ENCODE measurements at places on chromosomes 5 and 9.

DNA sequence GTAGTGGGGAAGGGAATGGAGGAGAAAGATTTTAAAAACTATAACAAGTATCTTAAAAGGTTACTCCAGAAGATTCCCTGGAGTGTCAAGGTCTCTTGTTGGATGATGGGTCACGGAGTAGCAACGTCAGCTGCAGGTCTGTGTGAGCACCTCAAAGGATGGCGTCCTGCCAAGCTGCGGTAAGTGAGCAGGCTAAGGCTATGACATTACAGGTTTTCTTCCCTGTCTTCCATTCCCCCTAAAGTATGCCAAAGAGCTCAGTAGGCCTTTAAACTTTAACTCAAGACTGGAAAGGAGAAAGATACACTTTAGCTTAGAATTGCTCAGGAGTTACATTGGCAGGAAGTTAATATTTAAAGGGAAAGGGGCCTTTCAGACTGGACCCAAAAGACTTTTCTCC, 17.5 kb downstream of the SPOCK1 start:
- no peak for DNase-seq

DNA sequence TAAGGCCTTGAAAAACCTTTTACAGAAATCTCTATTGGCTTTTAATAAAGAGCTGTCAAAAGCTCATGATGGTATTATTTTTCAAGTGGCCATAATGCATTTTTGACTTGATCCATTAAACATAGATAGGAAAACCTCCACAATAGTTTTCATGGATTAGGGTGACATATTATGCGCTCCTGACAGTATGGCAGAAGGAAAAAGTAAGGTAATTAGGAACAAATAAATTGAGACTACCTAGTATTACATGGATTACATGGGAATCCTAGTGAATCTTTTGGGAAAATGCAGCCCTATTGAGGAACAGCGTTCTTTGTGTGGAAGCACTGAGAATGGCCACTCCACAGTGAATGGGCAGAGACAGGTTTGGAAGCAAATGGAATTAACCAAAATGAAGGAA, 171.2 kb downstream of the TRPM3 start:
- no peak for DNase-seq

DNA sequence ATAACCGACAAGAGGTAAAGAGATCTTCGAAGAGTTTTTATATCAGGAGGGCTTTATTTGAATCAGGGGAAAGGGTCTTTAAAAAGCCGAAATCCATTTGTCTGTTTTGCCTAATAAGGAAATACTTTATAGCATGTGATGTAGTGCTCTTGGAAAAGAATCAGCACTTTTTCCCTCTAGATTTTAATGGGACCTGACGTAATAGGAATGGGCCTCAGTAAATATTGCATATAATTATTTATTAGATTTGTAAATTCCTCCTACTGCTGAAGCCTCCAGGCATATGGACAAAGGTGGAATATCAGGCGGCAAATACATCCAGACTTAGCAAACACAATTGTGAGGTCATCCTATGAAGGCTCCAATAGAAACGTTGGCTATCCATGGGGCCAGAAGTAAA, 50.9 kb downstream of the ACTBL2 start:
- no peak for DNase-seq

DNA sequence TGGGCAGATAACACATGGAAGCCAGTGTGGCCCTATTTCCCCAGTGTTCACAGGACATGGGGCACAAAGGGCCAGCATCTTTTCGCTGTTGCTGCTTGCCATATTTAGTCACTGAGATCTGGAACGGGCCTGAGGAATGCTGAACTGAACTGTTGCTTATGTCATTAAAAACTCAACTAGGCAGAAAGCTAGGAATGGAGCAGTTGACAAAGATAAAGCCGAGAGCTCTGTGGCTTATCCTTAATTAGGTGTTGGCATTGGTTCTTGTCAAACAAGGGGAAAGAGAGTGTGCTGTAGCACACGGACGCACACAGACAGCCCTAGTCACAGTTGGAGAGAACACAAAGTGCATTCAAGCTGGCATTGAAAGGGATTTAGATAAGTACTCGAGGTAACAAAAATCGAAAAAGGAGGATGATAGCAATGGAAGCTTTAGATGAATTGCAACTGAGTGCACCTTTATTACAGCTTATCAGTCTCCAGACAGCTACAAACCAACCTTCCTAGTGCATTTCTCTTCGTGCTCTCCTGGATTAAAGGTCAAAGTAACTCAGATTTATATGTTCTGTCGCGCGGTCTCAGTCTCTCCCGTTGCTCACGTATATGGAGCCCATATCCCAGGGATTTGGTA, 450.2 kb upstream of the ZNF608 start:
- DNase-seq, result no peak

DNA sequence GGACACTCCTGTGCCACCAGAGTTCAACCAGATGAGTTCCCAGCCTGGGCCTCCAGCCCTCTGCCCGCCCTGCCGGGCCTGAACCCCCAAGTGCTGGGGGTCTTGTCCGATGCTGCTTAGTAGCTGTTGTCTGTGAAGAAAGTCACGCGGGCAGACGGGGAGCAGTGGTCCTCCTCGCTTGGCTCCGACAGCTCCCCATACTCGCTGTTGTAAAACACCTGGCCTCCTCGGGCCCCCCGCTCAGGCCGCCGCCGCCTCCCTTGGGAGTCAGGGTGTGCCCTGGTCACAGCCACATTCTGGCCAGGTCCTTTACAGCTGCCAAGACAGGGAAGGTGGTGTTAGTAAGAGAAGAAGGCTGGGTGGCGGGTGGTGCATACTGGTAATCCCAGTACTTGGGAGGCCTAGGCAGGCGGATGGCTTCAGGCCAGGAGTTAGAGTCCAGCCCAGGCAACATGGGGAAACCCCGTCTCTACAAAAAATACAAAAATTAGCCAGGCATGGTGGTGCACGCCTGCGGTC, 11.8 kb upstream of the SCGB3A1 start:
- DNase-seq, result no peak

DNA sequence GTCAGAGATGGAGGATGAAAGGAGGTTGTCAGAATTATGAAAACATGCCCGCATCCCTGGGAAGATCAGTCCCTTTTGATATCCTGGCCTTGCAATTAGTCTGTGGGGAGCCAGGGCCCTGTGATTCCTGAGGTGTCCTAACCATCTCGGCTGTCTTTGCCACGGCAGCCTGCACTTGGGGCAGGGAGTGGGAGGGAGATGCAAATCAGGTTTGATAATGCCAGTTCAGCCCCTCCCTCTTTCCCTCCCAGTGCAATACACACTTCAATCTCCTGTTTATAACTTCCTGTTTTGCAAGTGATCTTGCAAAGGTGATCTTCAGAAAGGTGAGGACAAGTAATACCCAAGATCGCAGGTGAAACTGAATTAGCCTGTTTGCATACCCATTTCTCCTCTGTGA, 114.0 kb upstream of the ALDH1B1 start:
- DNase-seq, result no peak

- no peak for DNase-seq
Measured at GRCh38 chr5:113864437-113864836, 350.9 kb downstream of the YTHDC2 start.

DNA sequence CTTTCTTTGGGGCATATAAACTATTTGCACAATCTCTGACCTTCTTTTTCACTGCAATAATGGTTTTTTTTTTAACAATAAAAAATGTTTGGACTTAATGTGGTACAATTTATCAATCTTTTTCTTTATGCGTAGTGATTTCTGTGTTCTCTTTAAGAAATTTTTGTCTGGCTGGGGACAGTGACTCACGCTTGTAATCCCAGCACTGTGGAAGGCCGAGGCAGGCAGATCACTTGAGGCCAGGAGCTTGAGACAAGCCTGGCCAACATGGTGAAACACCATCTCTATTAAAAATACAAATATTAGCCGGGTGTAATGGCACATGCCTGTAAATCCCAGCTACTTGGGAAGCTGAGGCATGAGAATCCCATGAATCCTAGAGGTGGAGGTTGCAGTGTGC, 72.3 kb downstream of the STK32A start:
- DNase-seq, result no peak

Data from CD4-positive, CD25-positive, alpha-beta regulatory T cell (primary cell).